Right renal cortex interstitium (tissue), 3 donors: ENCODE measurements at places on chromosomes 3 and 15.

GRCh38 chr3:104886220-104886995 lies 480.3 kb upstream of the ALCAM start:
- DNase-seq: no peak

DNA sequence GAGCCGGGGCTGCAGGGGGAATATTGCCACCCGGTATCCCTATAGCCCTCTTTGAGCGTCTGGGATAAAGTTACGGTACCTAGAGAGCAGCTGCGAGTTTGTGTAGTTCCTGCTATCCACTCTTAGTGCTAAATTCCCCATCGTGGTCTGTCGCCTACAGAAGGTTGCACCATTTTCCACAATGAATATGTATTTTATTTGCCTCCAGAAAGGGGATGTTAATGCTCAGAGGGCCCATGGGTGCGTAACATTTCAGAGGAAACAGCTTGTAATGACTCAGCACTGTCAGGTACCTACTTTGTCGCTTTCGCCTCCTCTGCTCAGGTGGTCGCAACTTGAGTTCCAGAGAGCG lies 1.1 kb downstream of the SLCO3A1 start:
- no peak for DNase-seq

- DNase-seq: no peak
Observed at GRCh38 chr15:68785541-68785940, 35.2 kb downstream of the ANP32A start.

- no peak for DNase-seq
Observed at GRCh38 chr3:120636795-120637401, 40.8 kb downstream of the NDUFB4 start.
